Left ventricle myocardium inferior (tissue), 1 donor: ENCODE measurements at places on chromosomes 5 and 9. TPM values are rescaled to one million over a fixed set of nuclear protein-coding genes. Genes with fewer than 3 reads are reported as not detected.

- H3K4me3 ChIP-seq: no peak overlapping the region
- H3K27me3 ChIP-seq: no peaks in the 10 kb centered on the region
- DNase-seq: no peak
- H3K27ac ChIP-seq: no peak overlapping the region
- H3K4me1 ChIP-seq: no peaks in the 10 kb centered on the region
- H3K36me3 ChIP-seq: no peaks in the 10 kb centered on the region
Observed at GRCh38 chr9:117929868-117930267, 225.7 kb downstream of the TLR4 start.

Gene WDR31
- 12.4 TPM for total RNA-seq

Gene ALDH1A1
- total RNA-seq: 20.7 TPM

- H3K4me1 ChIP-seq: peaks cover 100% of the 10 kb centered on the region
- H3K4me3 ChIP-seq: no peak overlapping the region
- no peak for DNase-seq
- H3K36me3 ChIP-seq: no peaks in the 10 kb centered on the region
- H3K27me3 ChIP-seq: no peaks in the 10 kb centered on the region
Observed at GRCh38 chr9:121750715-121751623, 99.5 kb downstream of the DAB2IP start.

Gene PCDHGA7
- 5.8 TPM for total RNA-seq

DNA sequence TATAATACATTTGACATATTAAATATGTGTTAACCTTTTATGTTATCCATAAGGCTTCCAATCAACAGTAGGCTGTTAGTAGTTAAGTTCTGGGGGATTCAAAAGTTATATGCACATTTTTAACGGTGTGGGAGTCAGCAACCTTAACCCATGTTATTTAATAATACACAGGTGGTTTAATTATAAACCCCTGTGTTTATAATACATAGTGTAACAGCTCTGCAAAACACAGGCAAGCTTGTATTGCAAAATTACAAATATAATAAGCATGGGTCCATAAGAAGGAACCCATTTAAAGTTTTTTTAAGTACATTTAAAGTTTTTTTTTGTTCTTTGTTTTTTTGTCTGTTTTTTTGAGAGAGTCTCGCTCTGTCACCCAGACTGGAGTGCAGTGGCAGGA is 14.5 kb upstream of the RAD23B start:
- H3K4me3 ChIP-seq: no peak overlapping the region
- H3K4me1 ChIP-seq: no peaks in the 10 kb centered on the region
- H3K27ac ChIP-seq: no peak overlapping the region
- DNase-seq: no peak
- H3K27me3 ChIP-seq: no peaks in the 10 kb centered on the region
- no peaks in the 10 kb centered on the region for H3K36me3 ChIP-seq

- no peaks in the 10 kb centered on the region for H3K36me3 ChIP-seq
- H3K27me3 ChIP-seq: no peaks in the 10 kb centered on the region
- DNase-seq: no peak
- peaks cover 28% of the 10 kb centered on the region for H3K4me1 ChIP-seq
- peak overlapping the region; percentile 57 for H3K27ac ChIP-seq
Observed at GRCh38 chr5:81506900-81507588, 113.1 kb upstream of the ACOT12 start.

Gene ZNF474
- not detected for total RNA-seq

DNA sequence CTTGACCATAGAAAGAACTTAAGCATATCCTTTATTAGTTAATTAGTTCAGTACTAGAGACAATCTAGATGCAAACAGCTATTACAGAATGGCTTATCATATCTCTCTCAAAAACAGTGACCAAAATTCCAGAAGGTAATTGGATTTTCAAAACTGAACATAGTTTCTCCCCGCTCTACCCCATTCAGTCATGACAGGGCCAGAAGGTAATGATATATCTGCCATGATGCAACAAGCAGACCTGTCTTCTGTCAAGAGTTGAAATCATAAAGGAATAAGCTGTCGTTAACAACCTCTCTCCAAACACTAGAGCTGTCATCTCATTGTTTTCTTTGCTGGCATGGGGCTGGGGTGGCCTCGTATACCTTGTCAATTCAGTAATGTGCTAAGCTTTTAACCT is 200.5 kb upstream of the POU5F2 start:
- no peak overlapping the region for H3K4me3 ChIP-seq
- H3K27me3 ChIP-seq: no peaks in the 10 kb centered on the region
- H3K36me3 ChIP-seq: no peaks in the 10 kb centered on the region
- H3K4me1 ChIP-seq: no peaks in the 10 kb centered on the region
- no peak overlapping the region for H3K27ac ChIP-seq

DNA sequence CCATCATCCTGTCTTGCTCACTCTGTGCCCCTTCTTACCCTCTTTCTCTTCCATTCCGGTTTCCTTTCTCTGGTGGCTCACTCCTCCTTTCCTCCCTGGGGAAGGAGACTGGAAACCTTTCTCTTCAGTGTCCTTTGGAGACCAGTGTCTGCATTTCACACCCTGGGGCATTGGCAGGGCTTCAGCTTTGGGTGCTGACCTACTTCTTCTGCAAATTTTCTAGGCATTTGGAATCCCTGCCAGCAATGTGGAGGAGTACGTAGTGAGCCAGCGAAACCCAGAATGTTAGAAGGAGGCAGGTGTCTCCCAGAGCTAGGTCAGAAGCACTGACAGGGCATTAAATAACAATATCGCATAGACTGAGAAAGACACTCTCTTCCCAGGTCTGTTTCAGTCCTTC is 122.2 kb downstream of the SLC28A3 start:
- DNase-seq: no peak
- no peaks in the 10 kb centered on the region for H3K27me3 ChIP-seq
- H3K36me3 ChIP-seq: no peaks in the 10 kb centered on the region
- H3K4me1 ChIP-seq: no peaks in the 10 kb centered on the region

GRCh38 chr5:143567583-143568504 is 164.4 kb upstream of the NR3C1 start:
- no peak for DNase-seq
- H3K4me3 ChIP-seq: no peak overlapping the region
- H3K36me3 ChIP-seq: no peaks in the 10 kb centered on the region
- H3K27ac ChIP-seq: no peak overlapping the region
- no peaks in the 10 kb centered on the region for H3K27me3 ChIP-seq
